ENCODE measurements at places on chromosomes 13 and 19. TPM values are rescaled to one million over a fixed set of nuclear protein-coding genes. Genes with fewer than 3 reads are reported as not detected.

- no peak for DNase-seq
- H3K27ac ChIP-seq: no peak overlapping the region
- H3K27me3 ChIP-seq: peaks cover 6% of the 10 kb centered on the region
These were observed 13.9 kb downstream of the CEACAM3 start for GRCh38 chr19:41810301-41810700.

GRCh38 chr13:73131247-73131646 is 72.4 kb downstream of the KLF5 start:
- no peak overlapping the region for H3K4me3 ChIP-seq
- H3K36me3 ChIP-seq: no peaks in the 10 kb centered on the region
- DNase-seq: no peak
- no peak overlapping the region for H3K27ac ChIP-seq

DNA sequence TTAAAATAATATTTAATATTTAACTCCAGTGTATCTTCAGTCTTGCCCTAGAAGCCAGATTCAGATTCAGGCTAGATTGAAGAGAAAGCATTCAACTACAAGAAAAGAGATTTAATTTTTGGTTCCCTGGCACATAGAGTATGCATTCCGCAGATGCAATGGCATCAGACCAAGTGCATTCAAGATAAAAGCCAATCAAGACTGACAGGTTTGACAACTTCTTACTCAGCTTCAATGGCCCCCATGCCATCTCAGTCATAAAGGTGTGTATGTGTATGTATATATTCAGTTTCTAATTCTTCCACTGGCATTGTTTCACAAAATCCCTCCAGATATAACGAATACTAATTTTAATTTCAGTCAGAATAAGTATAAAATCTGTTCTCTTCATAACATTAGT is 650.8 kb upstream of the GPC6 start:
- H3K4me3 ChIP-seq: no peak overlapping the region
- no peaks in the 10 kb centered on the region for H3K4me1 ChIP-seq
- no peak for DNase-seq

GRCh38 chr19:15280048-15280725 is 47.9 kb upstream of the EPHX3 start:
- peak overlapping the region; percentile 71 for H3K27ac ChIP-seq
- no peaks in the 10 kb centered on the region for H3K27me3 ChIP-seq
- peaks cover 66% of the 10 kb centered on the region for H3K4me1 ChIP-seq

MAST1 gene
- 0.64 TPM for total RNA-seq

- no peaks in the 10 kb centered on the region for H3K4me1 ChIP-seq
- no peak overlapping the region for H3K4me3 ChIP-seq
- no peak overlapping the region for H3K27ac ChIP-seq
- H3K27me3 ChIP-seq: no peaks in the 10 kb centered on the region
- H3K36me3 ChIP-seq: no peaks in the 10 kb centered on the region
- DNase-seq: no peak
These were observed 7.0 kb downstream of the NUMBL start for GRCh38 chr19:40683437-40683836.

PNMA8B gene
- total RNA-seq: 0.80 TPM
